CD4-positive, alpha-beta T cell treated with Interleukin-4 for 4 hours (primary cell): ENCODE measurements at places on chromosomes 4 and X.

GRCh38 chrX:38342853-38343778 is 9.3 kb upstream of the OTC start:
- no peak for DNase-seq

GRCh38 chr4:17058916-17059741 is 160.7 kb upstream of the LDB2 start:
- no peak for DNase-seq

- no peak for DNase-seq
Measured at GRCh38 chr4:10035130-10035529, 13.8 kb upstream of the SLC2A9 start.

DNA sequence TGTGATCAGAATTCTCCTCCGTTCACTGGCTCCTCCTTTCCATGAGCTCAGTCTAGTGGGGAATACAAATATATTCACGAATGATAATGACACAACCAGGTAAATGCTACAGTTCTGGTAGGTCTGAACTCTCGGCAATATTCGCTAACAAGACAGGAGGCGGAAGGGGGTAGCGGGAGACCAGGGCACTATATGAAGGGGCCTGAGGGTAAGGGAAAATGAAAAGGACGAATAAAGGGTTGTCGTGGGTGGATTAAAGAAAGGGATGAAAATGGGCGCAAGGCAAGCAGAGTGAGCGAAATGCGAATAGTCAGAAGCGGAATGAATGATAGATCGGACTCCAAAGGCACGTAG is 743 bp downstream of the NKAP start:
- no peak for DNase-seq

DNA sequence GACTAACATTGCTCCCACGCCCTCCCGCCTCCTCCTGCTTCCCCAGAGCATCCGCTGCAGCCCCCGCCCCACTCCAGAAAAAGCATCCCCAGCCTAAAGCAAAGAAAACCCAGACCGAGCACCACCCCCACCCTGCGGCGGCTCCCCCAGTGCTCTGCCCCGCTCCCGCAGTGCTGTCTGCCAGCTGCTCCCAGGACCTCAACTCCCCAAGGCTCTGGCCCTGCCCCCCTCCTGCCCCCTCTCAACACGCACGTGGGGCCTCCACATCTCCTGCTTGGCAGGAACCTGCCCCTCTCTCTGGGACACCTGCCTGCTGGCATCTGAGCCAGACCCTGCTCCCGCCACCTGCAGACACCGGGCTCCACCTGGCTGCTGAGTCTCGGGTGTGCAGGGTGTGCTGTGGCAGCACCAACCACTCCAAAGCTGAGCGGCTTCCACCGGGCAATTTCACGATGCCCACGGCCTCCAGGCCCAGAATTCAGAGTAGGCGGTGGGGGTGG is 79.4 kb downstream of the FAM53A start:
- peak; percentile 70 for DNase-seq

GRCh38 chr4:89492581-89493071 is 185.0 kb upstream of the GPRIN3 start:
- DNase-seq = no peak

DNA sequence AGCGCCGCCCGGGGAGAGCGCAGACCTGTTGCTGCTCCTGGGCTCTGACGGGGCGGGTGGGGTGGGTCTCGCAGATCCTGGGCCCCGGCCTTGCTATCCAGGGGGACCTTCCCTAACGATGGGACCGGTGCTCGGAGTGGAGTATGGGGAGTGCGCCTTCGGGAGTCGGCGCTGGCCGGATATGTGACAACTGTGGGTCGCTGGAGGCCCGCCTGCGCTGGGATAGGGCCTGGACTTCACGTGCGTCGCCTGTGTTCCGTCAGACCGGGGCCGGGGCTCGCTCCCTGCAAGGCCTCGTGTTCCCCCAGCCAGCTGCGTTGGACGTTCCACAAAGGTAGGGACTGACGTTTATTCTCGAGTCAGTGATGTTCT is 1.3 kb downstream of the TBL1X start:
- no peak for DNase-seq

DNA sequence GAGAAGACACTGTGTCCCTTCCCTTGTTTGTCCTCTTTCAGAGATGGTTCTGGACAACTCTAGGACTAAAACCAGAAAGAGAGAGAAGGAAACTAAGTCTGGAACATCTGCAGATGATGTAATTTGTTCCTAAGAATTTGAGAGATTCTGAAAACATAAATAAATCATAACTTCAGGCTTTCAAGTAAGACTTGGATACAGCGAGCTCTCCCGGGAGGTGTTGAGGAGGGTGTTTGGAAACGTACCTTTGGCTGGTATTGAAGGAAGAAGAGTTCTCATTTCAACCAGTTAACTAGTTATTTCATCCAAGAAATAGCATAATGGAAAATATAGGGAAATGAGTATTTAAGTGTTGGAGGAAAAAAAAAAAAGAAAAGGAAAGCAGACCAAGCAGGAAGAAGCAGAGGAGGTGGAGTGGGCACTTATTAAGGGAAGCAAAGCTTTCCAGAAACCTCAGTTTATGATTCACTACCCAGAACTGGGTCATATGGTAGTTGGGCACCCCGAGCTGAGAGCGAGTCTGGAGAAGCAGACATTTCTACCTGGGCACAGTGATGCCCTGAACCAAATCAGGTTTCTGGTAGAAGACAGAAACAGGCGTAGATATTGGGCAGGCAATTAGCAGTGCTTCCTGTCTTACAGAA is 26.9 kb downstream of the CCNG2 start:
- no peak for DNase-seq

- DNase-seq = no peak
Measured at GRCh38 chrX:150547375-150548115, 20.9 kb upstream of the MTM1 start.

DNA sequence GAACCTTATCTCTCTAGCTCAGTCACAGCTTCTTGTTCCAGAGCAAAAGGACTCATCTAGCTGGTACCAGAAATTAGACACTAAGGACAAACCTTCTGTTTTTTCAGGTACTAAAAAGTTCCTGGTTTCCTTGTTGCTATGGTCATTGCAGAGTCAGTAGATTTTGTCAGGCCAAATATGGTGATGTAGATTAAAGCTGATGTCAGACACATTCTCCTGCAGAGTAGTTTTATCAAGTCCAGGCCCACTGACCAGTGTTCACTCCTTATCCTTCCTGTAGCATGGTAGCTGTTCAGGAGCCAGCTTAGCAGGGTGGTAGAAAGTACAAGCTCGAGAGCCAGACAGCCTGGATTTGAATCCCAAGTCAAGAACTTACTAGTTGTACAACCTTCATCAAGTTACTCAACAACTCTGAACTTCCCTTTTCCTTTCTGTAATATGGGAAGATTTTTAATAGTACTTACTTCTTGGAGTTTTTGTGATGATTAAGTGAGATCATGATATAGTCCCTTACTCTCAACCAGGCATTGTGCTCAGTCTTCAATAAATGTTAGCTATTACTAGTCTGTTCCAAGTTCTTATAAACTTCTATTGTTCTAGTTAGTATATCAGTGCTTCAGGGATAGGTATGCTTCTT is 17.9 kb downstream of the OCRL start:
- DNase-seq = no peak

DNA sequence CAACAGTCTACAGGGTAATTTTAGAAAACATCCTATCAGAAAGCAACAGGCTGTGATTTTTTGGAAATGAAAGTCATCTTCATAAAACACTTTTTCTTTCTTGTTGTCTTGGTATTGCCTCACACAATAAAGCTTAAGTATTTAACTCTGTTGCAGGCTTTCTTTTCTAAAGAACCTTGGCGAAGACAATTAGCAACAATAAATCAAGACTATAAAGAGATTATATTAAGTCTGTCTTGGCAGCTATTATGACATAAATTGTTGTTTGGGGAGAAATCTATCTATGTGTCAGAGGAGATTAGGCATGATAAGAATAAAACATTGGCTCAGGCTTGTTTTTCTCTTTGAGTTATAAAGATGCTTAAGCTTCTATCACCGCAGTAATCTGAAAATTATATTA is 1774.8 kb downstream of the ARAP2 start:
- DNase-seq = no peak

DNA sequence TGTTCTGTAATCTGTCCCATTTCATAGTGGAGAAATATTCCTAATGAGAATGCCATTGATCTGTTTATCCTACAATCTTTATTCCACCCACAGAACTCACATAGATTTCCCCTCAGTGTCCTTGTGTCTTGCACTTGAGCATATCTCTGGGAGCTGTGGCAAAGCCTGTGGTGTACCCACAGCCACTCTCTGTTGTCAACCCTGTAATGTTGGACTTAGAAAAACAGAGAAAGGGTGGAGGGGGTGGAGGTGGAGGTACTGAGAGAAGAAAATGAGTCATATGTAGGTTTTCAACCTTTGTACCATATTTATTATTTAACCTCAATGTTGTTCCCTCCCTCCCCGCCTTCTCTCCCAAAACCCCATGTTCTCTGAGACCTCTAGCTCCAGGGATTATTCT is 46.9 kb upstream of the TLL1 start:
- no peak for DNase-seq

GRCh38 chr4:61211781-61212180 is 11.7 kb downstream of the ADGRL3 start:
- no peak for DNase-seq

- DNase-seq = no peak
Measured at GRCh38 chr4:7328913-7329638, 105.7 kb downstream of the PSAPL1 start.

GRCh38 chr4:110639207-110640090 is 16.6 kb upstream of the PITX2 start:
- no peak for DNase-seq

DNA sequence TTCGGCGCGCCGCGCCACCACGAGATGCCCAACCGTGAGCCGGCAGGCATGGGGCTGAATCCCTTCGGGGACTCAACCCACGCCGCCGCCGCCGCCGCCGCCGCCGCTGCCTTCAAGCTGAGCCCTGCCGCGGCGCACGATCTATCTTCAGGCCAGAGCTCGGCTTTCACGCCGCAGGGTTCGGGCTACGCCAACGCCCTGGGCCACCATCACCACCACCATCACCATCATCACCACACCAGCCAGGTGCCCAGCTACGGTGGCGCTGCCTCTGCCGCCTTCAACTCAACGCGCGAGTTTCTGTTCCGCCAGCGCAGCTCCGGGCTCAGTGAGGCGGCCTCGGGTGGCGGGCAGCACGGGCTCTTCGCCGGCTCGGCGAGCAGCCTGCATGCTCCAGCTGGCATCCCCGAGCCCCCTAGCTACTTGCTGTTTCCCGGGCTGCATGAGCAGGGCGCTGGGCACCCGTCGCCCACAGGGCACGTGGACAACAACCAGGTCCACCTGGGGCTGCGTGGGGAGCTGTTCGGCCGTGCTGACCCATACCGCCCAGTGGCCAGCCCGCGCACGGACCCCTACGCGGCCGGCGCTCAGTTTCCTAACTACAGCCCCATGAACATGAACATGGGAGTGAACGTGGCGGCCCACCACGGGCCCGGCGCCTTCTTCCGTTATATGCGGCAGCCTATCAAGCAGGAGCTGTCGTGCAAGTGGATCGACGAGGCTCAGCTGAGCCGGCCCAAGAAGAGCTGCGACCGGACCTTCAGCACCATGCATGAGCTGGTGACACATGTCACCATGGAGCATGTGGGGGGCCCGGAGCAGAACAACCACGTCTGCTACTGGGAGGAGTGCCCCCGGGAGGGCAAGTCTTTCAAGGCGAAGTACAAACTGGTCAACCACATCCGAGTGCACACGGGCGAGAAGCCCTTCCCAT is 1.1 kb downstream of the ZIC3 start:
- DNase-seq = no peak
